ENCODE measurements at places on chromosomes 16 and 17.

- DNase-seq, result no peak
Observed at GRCh38 chr17:67999291-67999911, 3.1 kb upstream of the C17orf58 start.

- DNase-seq, result no peak
Observed at GRCh38 chr17:48002266-48002915, 31.5 kb downstream of the CDK5RAP3 start.

DNA sequence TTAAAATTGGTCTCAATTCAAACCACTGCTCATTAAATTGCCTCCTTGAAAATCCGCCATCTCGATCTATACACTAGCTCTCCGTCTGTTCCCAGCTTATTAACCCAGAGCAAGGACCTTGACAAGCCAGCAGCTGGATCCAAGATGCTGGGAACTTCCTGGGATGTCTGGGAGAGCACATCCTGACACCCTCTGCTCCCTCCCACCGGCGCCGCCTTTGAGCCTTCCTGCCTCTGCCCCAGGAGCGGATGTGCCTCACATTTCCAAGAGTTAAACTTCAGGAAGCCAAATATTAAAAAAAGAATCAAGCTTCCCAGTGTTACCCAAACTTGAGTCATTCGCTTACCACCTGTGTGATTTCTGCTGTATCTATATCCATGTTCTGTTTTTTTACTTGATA is 107.9 kb downstream of the HAPSTR1 start:
- no peak for DNase-seq

- DNase-seq, result no peak
Observed at GRCh38 chr17:40532520-40533253, 31.3 kb upstream of the TNS4 start.

DNA sequence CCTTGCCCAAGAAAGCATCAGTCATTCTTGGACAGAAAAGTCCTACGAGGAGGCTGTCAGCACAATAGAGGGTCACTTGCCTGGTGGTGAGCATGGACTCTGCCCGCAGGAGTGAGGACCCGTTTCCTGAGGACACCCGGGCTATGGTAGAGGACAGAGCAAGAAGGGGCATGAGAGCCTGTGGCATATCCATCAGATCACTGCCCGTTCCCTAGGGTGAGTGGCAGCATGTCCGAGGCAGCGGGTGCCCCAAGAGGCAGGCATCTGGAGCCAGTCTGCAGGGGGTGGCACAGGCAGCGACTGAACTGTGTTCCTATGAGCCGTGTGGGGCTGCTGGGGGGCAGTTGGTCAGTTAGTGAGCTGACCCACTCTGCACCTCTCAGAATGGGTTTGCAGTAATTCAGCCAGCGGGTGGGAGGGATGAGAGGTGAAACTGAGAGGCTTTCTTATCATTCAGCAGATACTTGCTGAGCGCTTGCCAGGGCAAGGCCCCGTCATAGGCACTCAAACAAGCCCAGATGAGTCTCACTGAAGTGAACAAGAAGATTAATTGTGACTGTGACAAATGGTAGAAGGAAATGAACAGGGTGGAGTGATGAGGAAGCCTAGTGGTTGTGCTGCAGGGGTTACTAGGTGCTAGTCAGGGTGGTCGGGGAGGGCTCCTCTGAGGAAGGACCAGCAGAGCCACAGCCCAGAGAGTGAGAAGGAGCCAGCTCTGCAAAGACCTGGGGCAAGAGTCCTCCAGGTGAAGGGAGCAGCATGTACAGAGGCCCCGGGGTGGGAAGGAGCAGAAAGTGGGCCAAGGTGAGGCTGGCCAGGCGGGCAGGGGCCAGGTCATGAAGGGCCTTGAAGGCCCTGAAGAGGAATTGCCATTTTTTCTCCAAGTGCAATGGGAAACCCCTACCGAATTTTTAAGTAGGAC is 87.9 kb downstream of the CLEC16A start:
- no peak for DNase-seq

Data from left renal pelvis (tissue), 4 donors.